ENCODE measurements at places on chromosomes 2 and 18.

- DNase-seq: no peak
These were observed 29.7 kb downstream of the PAX3 start for GRCh38 chr2:222269132-222269531.

DNA sequence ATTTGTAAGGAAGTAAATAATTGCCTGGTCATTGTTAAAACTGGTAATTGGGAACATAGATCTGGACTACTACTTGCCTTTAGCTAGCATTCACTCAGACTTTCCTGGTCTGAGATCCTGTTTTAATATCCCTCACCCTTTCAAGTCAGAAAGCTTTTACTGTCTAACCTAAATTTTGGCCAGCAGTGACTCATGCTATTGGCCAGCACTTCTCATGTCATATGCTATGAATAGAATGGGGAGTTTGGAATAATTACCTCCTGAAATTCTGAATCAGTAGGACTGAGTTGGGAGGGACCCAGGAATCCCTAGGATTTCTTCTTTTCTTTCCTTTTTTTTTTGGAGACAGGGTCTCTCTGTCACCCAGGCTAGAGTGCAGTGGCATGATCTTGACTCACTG lies 19.3 kb downstream of the STK36 start:
- no peak for DNase-seq

DNA sequence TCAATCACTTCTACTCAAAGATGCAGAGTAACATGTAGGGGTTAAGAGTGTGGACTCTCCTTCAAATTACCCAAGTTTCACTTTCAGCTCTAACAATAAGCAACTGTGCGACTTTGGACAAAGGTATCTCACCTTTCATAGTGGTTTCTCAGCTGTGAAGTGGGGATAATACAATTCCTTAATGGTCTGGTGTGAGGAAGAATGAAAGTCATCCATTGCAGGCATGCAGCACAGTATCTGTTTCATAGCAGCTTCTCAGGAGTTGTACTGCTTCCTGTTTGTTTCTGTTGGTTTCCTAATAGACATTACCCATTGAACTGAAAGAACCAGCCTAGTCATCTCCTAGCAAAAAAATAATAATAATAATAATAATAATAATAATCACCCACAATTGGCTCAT lies 74.4 kb downstream of the DDX18 start:
- DNase-seq: no peak

GRCh38 chr2:128384446-128384845 lies 65.8 kb upstream of the HS6ST1 start:
- no peak for DNase-seq

GRCh38 chr2:73063909-73064875 lies 7.3 kb downstream of the SFXN5 start:
- no peak for DNase-seq

DNA sequence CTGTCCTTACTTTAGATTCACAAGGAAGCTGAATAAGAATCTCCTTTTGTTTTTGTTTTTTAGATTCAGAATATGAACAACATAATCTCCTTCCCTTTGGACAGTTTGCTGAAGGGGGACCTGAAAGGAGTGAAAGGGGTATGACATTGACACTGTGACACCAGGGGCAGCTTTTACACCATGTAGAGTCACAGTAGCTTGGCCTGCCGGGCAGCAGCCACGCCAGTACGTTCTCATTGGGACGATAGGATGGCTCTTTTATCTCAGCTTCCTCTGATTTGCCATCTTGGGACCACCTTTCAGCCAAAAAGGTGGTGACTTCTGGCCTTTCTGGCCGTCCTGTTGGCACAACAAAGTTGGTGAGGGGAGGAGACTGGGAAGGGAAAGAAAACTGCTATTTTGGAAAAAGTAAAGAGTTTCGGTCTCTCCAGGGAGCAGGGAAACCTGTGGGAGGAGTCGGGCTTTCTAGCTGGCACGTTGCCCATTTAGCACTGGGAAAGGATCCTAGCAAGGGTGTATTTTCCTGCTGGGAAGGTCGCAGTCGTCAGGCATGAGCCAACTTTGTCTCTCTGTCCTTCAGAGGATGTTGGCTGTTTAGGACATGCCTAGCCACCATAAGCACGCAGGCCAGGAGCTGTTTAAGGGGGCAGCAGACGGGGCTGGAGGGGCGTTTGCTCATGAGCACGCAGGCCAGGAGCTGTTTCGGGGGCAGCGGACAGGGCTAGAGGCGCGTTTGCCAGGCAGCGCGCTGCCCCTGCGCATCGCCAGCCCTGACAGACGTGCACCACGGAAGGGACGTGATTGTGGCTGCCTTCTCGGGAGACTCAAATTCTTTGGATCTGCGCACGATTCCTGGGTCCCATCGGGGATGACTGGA lies 104.6 kb downstream of the ITGB1BP1 start:
- DNase-seq: no peak

- no peak for DNase-seq
These were observed 83.5 kb downstream of the HRH4 start for GRCh38 chr18:24543795-24544498.

DNA sequence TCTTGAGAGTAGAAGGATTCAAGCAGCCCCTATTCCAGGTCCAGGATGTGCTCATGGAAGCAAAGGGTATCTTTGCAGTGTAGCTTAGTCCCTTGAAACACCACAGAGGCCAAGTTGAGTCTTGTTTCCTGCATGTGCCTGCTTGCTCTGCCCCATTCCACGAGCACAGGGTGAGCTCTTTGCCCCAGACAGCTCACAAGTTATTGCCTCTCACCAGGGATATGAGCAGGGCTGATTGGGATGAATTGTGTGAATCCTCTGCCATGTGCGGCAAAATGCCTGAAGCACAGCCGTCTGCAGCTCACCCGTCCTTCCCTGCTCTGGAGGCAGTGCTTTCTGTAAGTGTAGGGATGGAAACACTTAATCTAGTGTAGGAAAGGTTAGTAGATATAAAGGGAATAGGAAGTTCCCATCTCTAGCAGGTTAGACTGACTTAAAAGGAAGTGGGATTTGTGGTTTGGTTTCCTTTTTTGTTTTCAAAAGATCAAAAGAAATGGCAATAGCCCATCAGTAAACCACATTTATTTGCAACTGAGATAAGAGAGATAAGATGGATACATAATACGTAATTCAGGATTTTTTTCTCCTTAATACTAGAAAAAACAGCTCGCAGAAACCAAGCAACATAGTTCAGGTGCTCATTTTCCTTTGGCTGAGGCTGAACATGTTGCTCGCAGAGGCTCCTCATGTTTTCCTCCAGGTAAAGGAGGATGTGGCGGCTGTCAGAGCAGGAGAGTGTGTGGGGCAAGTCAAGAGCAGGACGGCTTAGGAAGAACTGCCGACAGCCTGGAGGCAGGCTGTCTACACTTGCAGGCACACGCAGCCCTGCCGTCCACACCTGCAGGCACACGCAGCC lies 41.4 kb downstream of the TMEM182 start:
- DNase-seq: no peak

GRCh38 chr2:73293534-73294171 lies at the start of gene EGR4:
Gene EGR4 (minus strand): TSS chr2:73293548. CDS start chr2:73293317, 231 bp downstream.
- DNase-seq: peak; percentile 76

GRCh38 chr18:78821396-78821795 lies 158.2 kb upstream of the SALL3 start:
- no peak for DNase-seq

- no peak for DNase-seq
These were observed 254.4 kb downstream of the NBAS start for GRCh38 chr2:15306706-15307105.

DNA sequence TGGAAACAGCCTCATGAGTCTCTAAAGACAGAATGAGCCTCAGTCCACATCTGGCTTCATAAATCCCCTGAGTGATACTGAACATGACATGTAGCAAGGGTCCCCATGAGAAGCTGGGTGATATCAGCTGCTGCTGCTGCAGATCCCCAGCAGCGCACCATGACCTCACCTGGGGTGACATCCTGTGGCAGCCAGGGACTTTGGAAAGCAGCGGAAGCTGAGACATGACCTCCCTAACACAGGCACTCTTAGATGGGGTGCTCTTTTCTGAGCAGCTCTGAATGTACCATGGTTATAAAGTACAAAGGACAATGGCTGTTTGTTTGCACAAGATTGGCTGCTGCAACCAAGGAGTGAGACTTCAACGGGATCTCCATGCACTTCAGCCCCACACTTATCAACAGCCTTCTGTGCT lies 74.7 kb upstream of the TMEM200C start:
- no peak for DNase-seq

DNA sequence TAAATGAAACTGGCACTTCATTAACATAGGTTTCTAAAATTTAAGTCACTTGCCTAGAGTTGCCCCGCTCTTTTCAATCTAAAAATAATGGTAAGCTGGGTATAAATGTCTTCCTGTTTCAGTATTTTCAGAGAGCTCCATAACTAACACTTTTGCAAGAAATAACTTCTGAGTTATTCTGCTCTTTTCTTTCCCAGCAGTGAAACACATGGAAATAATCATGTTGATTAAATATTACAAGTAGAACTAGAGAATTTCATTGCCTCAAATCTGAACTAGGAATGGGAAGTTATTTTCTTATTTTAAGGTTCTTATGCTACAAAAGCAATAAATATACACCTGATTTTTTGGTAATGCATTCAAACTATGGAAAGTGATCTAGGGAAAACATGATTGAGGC lies 257.4 kb downstream of the IKZF2 start:
- no peak for DNase-seq

DNA sequence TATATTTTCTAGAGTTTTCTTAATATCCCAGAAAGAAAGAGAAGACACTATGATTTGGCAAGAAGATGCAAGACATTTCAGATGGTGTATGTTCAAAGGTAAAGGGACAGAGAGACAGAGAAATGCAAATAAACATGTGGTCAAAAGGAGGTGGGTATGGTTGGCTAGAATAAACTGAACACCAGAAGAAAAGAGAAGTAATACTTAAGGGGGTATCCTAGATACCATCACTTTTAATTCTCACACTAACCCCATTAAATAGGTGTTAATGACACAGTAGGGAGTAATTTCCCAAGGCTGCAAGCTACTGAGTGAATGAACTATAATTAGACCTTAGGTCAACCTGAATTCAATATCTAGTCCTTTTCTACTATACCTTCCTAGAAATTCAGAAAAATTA lies 111.2 kb upstream of the CD226 start:
- DNase-seq: no peak

DNA sequence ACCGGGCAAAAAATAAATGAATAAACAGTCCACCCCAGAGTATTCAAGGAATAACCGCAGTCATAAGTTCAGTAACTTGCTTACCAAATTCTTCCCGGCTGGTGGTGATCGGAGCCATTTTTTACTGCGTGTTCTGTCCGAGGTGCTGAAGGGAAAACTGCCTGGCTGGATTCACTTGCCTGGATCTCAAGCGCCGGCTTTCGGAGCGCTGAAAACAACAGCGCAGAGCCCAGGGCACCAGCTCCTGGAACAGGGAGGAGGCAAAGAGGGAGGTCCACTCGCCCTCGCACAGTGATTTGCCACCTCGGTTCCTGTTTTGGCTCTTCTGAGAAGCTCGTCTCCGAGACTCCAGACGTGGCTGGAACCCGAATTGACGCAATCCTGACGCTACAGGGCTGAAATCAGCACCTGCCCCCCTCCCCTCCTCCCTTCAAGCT lies at the start of gene SYT4:
Gene SYT4, minus strand, starts transcription at position 327 of the 437 bp plus-strand sequence. Its CDS starts 209 bp downstream, at position 118.
- no peak for DNase-seq

- DNase-seq: no peak
These were observed 108.8 kb downstream of the TWIST2 start for GRCh38 chr2:238956676-238957075.
